Kidney (tissue), 22 donors: ENCODE measurements at places on chromosomes 5 and 9.
A peak's percentile ranks its signal among the peaks of the same experiment; 100 is the strongest.

GRCh38 chr5:9947225-9947714 is 302.4 kb downstream of the ATPSCKMT start:
- no peak for DNase-seq

DNA sequence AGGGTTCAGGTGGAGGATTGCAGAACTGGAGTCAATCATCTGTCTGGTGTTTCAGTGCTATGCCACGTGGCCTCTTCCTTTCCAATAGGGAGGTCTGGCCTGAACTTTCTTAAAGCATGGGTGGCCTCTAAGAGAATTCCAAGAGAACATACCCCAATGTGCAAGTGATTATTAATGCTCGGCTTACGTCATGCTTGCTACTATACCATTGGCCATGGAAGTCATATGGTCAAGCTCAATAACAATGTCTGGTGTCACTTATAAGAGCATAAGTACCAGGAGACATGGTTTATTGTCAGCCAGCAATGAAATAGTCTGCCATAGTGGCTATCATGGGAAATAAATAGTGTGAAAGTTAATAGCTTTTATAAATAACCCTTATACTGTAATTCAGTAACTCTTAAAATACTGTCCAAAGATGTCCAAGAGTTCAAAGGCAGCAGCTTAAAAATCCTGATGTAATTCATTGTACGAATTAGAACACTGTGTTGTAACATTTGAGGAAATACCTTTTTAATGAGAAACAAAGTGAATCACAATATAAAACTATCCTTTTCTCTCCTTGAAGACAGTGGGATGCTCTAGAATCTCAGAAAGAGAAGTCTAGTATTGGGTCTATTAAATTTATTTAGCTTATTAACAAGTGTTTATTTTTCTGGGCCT is 355.4 kb upstream of the PRR16 start:
- no peak for DNase-seq

- DNase-seq: no peak
These were observed 52.2 kb downstream of the EXOSC2 start for GRCh38 chr9:130745829-130746228.

DNA sequence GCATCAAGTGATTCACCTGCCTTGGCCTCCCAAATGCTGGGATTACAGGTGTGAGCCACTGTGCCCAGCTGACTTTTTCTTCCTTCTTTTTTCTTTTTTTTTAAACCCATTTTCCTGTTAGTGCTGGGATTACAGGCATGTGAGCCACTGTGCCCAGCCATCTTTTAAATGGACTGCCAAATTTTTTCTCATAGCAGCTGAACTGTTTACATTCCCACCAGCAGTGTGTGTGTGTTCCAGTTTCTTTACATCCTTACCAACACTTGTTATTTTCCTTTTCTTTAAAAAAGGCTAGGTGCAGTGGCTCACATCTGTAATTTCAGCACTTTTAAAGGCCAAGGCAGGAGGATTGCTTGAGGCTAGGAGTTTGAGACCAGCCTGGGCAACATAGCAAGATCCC is 76.9 kb downstream of the UBE2R2 start:
- DNase-seq: no peak

- no peak for DNase-seq
These were observed 27.1 kb downstream of the ARPC5L start for GRCh38 chr9:124889006-124889405.

DNA sequence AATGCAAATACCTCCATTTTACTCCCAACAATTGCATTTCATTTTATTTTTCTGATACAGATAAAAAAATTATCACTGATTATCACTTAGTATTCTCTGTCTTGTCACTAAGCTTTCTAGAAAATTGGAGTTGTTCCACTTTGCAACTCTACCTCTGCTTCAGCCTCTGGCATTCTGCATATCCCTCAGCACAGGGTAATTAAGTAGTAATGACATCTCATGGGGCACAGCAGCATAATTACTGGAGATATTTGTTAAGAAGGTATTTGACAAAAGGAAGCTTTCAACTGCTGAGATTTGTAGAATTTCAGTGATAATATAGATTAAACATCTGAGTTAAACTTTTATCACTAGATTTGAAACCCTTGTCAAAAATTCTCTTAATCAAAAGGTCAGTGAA is 446.2 kb downstream of the HTR1A start:
- no peak for DNase-seq

DNA sequence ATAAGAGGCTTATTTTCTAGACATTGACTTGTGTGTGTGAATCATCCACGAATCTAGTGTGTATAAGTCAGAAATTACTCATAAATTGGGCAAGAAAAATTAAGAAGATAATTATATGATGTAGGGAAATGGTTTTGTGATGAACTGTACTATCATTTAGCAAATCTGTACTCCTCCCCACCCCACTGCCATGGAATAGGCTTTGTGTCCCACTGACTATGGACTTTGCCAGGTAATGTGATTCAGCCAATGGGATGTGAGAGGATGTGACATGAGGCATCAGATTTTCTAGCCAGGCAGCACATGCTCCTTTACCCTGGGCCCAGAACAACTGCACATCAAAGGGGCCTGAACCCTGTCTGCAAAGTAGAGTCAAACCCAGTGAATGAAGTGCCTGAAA is 406.6 kb downstream of the CTNND2 start:
- no peak for DNase-seq

DNA sequence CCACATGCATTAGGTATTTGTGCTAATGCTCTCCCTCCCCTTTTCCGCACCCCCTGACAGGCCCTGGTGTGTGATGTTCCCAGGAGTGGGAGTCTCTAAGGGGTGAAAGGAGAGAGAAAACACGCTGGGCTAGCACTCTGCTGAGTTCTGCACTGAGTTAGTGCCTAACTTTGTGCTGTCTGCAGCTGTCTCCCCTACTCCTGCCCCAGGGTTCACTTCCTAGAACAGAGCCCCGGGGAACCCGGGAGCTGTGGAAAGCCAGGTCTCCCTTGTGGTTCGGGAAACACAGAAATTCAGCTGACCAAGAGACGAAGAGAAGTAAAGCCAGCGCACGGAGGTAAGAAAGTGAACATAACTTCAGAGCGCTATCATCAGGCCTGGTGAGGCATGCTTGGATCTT is 20.7 kb upstream of the ANKRD18A start:
- DNase-seq: no peak

GRCh38 chr5:109309326-109310063 is 100.3 kb downstream of the PJA2 start:
- DNase-seq: no peak

DNA sequence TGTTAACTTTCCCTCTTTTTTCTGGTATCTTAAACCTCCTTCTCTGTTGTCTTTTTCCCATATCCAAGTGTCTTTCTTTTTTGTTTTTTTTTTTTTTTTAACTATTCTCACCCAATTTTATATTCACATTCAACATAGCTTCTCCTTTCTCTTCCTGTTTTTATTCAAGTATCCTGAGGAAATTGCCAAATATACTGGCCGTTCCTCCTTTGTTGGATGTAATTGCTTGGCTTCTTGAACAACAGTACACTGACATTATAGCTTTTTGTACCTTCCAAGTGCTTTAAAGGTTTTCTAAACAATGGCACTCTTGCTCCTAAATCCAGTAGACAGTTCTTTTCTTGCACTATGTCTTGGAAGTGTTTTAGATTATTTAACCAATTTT is 1146.8 kb downstream of the MAT2B start:
- DNase-seq: no peak

DNA sequence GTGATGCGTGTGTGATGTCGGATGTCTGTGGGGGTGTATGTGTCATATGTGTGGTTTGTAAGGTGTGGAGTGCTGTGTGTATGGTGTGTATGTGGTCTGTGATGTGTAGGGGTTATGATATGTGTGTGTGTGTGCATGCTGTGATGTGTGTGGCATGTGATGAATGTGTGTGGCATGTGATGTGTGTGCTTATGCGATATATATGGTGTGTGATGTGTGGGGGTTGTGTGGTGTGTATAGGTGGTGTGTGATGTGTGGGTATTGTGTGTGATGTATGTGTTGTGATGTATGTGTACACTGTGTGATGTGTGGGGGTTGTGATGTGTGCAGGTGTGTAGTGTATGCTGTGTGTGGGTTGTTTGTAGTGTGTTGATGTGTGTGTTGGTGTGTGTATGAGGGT is 9.2 kb upstream of the CRB2 start:
- no peak for DNase-seq

GRCh38 chr5:78624011-78624541 is 24.5 kb downstream of the LHFPL2 start:
- no peak for DNase-seq

- DNase-seq: no peak
These were observed 16.9 kb upstream of the CTNNA1 start for GRCh38 chr5:138736293-138736692.

GRCh38 chr5:3351581-3352442 is 243.8 kb upstream of the IRX1 start:
- peak; percentile 5 for DNase-seq

GRCh38 chr5:147568710-147569406 is 59.0 kb upstream of the DPYSL3 start:
- DNase-seq: no peak

GRCh38 chr5:138439477-138440158 is 761 bp downstream of the REEP2 start:
- DNase-seq: peak; percentile 49

DNA sequence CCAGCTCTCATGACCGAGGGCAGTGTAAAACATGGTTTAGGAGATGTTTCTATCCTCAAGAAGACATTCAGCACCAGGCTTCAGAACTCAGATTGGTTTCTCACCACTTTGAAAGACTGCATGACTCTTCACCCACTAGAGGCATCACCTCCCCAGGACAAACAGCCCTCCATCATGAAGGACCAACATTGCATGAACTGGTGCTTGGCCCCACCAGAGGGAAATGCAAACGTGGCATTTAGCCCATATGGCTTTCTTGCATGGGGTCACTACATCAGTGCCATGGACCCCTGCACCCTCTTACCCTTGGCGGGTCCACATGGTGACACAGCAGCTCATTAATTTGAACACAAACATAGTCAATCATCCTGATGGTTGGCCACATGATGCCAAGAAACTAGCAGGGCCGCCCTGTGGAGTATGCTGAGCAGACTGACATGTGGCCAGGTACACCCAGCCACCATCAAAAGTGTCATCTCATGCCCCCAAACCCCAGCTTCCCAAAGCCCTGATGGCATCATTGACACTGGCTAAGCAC is 129.5 kb upstream of the FSTL4 start:
- DNase-seq: no peak

GRCh38 chr5:151274666-151275065 is 21.7 kb downstream of the GM2A start:
- DNase-seq: no peak

DNA sequence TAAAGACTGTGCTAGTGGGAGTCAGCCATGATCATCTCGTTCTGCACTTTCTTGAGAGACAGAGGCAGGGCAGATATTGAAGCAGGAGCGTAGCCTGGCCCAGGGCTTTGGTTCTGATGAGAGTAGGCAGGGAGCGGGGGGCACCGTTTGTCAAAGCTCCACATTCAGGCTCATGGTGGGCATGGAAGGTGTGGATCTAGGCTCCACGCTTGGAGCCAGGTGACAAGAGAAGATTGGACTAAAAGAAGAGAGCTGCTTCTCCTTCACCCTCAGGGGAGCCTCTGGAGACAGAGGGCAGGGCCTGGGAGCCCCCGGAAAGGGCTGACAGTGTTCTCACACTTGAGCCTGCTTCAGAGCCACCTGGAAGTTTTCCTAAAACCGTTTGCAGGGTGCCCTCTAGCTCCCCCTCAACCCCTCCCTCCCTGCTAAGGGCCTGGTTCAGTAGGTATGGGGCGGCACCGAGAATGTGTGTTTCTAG is 24.7 kb upstream of the FCN2 start:
- no peak for DNase-seq

DNA sequence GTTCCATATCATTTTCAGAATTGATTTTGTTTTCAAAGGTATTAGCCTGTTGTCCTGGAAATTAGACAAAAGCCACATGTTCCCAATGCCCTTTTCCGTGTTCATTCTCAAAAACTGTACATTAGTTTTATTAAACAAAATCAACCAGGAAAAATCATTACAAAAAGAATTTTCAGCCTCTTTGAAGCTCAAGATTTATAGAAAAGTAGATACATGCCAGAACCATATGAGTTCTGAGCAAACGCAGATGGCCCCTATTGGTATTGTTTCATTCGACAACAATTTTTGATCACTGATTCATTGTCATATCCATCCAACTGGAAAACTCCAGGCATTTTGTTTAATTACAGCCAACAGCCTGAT is 148.5 kb upstream of the GRAMD2B start:
- no peak for DNase-seq

DNA sequence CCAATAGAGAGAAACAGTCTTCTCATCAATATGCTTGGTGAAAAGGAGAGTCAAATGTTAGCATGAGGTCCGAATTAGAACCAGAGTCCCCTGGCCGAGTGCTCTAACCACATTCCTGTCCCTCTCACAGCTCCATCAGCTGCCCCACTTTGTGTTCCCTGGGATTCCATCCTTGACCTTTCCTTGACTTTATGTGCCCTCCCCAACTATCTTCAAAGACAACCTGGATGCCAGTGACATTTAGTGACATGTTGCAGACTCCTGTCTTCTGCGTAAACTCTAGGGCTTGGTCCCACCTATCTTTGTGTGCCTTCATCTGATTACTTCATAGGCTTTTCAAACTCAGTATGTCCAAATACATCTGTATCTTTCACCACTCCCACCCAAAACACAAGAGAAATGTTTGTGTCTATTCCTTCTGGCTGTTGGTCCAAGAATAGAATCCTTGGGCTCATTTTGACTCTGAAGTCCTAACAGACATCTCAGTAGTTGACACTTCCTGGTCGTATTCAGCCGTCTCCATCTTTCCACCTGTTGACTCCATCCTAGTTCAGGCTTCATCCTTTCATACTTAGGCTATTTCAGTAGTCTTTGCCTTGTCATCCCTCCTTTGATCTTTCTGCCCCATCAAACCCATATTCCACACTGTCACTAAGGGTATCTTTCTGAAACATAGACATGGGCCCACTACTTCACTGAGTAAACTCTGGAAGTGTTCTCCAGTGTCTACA is 101.4 kb upstream of the CD180 start:
- DNase-seq: no peak

DNA sequence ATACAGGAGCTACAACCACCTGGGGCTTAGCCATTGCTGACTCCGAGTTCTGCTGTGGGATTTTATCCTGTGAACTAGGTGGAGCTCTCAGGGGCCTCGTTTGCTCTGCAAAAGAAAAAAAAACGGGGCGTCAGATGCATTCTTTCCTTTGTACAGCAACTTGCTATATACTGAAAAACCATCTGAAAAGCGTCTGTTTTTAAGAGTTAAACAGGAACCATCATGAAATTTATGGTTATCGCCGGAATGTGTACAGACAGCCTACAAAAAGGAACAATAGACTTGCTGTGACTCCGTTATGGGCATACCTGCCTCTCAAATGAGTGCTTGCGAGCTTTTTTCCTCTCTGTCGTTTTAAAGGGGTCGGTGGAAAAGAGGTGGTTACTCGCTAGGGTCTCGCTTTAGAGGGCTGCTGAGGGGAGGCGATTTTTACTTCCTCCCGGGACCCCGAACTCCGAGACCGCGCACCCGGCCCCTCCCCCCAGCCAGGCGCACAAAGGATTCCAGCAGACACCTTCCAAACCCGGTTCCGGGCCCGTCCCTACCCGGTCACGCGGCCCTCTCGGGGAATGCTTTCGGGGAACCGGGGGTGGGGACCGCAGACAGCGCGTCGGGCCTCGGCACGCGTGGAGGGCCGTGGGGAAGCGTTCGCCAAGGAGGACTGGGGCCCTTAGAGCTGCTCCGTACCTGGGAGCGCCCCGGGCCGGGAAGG is 826 bp downstream of the PAIP1 start:
- peak; percentile 79 for DNase-seq
